ENCODE measurements at places on chromosomes 5 and 9.
A peak's percentile ranks its signal among the peaks of the same experiment; 100 is the strongest.

DNA sequence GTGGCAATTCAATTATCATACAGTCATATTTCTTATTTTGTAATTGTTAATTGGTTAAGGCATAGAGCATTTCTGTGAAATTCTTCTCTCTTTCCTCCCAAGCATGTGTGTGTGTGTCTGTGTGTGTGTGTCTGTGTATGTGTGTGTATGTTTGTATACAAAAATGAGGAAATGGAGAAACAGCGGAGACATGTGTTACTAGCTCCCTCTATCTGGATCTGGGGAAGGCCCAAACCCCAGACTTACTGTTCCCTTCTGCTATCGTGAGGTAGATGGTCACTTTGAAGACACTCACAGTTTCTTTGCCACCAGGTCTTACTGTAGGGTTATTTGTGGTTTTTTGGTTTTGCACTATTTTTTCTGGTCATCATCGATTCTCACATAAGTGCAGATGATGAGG is 11.4 kb upstream of the C5orf63 start:
- no peak for DNase-seq

DNA sequence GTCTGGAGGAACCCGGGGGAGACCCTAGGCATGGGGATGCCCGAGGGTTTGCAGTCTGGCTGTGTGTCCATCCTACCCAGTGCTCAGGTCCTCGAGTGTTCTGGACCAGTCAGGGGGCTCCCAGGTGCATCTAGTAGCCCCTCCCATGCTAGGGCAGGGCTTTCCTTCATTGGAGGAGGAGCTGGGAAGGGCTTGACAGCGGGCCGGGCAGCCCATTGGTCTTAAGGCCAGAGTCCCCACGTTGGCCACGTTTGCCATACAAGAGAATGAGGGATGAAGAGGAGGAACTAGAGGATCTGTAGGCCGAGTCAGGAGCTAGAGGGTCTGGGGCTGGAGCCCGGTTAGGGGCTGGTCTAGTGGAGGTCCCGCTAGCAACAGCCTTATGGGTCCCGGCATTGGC is 37.3 kb upstream of the CTSV start:
- DNase-seq = no peak

- no peak for DNase-seq
These were observed 85.1 kb downstream of the SAXO1 start for GRCh38 chr9:18947892-18948339.

GRCh38 chr9:97307091-97307490 is 368 bp upstream of the CCDC180 start:
- no peak for DNase-seq

DNA sequence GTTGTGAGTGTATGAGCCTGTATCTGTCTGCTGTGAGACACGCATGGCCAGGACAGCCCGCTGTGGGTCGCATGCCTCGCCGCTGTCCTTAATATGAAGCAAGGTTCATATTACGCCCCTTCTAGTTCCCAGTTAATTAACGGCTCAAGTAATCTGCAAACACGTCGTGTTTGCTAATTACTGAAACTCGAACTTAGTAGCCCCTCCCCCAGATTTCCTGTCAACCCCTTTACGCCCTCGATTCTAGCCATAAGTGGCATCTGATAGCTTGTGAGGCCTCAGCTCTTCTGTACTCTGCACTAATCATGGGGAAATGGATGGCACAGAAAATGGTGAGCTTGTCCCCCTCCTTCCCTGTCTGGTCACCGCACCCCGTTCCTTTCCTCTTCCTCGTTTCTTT is 116.9 kb upstream of the OTULINL start:
- DNase-seq = no peak

DNA sequence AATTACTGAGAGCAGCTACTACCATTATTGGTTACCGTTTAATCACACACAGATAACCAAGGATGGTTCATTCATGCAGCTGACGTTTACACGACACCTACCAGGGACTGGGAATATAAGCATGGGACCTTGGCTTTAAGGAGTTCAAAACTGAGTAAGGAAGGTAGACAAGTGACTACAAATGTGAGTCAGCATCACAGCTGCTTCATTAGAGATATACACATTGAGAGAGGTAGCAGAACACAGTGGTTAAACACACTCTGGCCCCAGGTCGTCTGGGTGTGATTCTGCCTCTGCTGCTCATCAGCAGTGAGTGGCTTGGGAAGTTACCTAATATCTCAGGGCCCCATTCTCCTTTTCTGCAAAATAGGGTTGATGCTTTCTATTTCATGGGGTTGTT is 268.6 kb downstream of the NR3C1 start:
- DNase-seq = no peak

DNA sequence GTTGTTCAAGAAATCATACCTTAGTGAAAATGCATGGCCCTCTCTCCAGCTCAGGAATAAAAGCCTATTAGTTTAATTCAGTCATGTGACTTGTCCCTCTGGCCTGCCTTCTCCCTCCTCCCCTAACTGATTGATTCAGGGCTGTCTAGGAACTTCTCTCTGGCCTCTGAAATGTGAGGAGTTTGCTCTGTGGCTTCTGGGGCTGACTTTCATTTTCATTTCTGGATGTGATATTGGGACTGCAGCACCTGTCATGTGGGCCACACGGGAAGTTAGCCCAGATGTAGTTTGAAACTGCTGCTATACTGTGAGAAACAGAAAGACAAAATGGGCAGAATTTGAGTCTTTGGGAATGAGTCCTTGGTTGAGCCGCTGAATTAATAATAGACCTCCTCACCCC is 44.8 kb downstream of the PARP8 start:
- no peak for DNase-seq

DNA sequence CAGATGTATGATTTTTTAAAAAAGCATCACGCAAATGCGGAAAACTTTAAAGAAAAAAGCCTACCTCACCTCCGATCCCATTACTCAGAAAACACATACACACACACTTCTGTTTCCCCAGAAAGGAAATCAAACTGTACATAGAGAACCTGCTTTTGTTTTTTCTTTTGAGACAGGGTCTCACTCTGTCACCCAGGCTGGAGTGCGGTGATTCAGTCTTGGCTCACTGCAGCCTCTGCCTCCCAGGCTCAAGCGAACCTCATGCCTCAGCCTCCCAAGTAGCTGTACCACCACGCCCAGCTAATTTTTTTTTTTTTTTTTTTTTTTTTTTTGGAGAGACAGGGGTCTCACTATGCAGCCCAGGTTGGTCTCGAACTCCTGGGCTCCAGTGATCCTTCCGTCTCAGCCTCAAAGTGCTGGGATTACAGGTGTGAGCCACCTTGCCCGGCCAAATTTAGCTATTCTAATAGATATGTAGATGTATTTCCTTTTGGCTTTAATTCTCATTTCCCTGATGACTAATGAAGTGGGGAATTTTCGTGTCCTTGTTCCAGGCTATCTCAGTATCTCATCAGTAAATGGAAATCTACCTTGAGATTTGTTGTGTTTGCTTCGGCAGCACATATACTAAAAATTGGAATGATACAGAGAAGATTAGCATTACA is 25.7 kb upstream of the EEIG1 start:
- DNase-seq = no peak

- DNase-seq = no peak
These were observed 32.2 kb downstream of the FANCC start for GRCh38 chr9:95285307-95285706.

GRCh38 chr5:143453720-143454119 is 50.2 kb upstream of the NR3C1 start:
- DNase-seq = no peak

DNA sequence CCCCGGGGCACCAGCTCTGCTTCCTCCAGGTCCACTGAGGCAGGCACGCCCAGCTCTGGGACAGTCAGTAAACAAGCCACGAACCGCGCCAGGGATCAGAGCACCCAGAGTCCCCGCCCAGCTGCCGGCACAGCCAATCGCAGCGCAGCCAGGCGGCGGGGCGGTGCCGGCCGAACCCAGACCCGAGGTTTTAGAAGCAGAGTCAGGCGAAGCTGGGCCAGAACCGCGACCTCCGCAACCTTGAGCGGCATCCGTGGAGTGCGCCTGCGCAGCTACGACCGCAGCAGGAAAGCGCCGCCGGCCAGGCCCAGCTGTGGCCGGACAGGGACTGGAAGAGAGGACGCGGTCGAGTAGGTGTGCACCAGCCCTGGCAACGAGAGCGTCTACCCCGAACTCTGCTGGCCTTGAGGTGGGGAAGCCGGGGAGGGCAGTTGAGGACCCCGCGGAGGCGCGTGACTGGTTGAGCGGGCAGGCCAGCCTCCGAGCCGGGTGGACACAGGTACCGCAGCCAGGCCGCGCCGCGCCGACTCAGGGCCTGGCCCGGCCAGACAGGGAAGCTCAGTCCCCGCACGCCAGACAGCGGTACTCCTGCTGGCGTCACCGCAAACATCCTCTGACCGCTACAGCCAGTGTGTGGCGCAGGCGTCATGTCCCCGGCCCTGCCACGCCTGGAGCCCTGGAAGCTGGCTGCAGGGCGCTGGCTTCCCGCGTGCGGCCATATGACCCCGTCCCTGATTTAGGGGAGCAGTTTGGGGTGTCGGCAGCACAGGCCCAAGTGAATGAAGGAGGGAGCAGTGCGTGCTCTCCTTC is at the start of gene CTSL:
TSS of gene CTSL (plus strand) at position 220 of the 810 bp plus-strand sequence. CDS start 1,485 bp downstream, outside the sequence.
- peak; percentile 39 for DNase-seq

- no peak for DNase-seq
These were observed at the start of gene PCDHGC5 for GRCh38 chr5:141488591-141489561. Gene PCDHGC5 (plus strand): TSS chr5:141489081. CDS start chr5:141489241, 160 bp downstream.

- DNase-seq = no peak
These were observed 279.0 kb downstream of the AOPEP start for GRCh38 chr9:95005278-95006143.

- DNase-seq = no peak
These were observed 7.3 kb upstream of the CTSV start for GRCh38 chr9:97046228-97046627.

DNA sequence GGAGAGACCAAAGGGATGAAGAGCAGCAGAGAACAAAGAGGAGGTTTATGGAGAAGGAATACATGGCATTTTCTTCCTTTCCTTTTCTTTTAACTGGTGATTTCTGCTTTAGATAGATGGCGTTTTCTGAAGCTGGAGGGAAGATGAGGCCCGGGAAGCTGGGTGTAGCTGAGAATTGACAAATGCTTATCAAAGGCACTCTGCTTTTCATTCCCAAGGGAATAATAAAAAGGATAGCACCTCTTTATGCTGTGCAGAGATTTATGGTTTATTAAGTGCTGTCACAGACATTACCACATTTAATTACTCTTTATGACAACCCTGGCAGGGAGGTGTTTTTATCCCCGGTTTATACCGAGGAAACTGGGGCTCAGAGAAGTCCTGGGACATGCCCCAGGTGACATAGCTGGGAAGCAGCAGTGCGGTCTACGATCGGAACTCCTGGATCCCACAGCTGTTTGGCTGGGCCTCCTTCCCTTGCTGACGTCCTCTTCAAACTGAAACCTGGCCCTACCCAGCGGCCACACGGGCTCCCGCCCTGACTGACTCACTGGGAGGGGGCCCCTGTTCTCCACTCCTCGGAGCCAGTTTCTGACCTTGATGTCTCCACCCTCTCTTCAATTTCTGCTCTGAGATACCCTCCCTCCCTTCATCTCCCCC is 8.2 kb upstream of the EPB41L4B start:
- DNase-seq = no peak

DNA sequence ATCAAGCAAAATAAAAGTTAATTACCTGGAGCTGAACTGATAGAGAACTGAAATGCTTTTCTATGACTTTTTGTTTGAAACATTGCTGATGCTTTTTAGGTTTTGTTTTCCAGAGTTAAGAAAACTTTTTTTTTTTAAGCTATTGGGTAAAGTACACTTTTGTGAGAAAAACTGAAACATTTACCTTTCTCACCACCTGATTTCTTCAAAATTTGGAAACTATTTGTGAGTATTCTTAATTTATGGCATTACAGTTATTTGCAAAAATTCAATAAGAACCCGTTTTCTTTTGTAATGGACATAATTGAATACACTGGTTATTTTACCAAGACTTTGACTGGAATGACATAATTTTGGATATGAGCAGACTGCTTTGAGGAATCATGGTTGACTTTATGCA is 6.6 kb downstream of the C9orf153 start:
- DNase-seq = no peak

DNA sequence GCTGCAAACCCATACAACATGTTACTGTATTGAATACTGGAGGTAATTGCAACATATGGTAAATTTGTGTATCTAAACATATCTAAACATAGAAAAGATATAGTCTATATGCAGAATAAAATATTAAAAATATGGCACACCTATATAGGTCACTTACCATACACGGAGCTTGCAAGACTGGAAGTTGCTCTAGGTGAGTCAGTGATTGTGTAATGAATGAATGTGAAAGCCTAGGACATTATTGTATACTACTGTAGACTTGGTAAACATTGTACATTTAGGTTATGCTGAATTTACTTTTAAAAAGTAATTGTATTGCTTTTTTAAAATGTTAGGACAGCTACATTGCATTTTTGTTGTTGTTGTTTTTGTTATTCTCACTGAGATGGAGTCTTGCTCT is 968.8 kb downstream of the TLE1 start:
- DNase-seq = no peak

GRCh38 chr9:110013064-110013463 is 194.9 kb downstream of the C9orf152 start:
- DNase-seq = no peak

DNA sequence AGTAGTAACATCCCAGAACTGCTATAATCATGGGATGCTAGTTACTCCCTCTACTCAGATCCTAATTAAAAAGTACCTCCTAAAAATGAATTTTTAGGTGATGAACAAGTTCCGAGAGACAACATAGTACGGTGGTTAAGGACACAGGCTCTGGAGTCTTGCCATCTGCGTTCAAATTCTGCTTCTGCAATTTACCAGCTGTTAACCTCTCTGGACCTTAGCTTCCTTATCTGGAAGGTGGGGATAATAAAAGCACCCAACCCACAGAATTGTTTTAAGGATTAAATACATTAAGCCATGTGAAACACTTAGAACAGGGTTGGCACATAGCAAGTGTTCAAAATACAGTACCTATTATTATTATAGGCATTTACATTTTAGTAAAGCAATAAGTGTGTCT is 77.5 kb upstream of the XPA start:
- DNase-seq = no peak

DNA sequence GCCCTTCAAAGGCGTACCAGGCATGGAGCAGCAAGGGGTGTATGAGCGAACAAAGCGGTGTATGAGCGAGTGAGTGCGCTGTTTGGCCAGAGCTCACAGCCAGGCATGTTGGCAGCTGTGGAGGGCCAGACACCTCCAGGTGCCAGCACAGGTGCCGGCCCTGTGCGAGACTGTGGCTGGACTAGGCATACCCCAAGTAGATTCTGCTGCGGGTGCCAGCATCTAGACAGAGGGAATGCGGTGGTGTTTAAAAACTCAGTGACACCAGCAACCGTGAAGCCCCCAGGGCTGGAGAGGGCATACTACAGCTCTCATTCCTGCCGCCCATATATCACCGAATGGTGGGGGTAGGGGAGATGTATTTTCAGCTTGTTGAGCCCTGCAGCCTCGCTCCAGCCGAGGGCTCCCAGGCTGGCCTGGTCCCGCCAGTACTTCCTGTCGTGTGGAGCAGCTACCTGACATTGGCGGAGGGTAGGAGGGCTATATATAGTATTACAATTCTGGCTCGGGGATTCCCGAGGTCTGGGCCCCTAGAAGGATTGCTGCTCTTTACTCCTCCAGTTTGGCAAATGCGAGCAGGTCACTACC is 1829.6 kb upstream of the NUDT12 start:
- no peak for DNase-seq

- no peak for DNase-seq
These were observed 30.6 kb downstream of the CPLX2 start for GRCh38 chr5:175902026-175902425.

GRCh38 chr9:133023117-133023890 is 7.5 kb upstream of the GTF3C5 start:
- DNase-seq = no peak
